Progenitor cell of endocrine pancreas (in vitro differentiated cells): ENCODE measurements at places on chromosomes 3 and 15.

DNA sequence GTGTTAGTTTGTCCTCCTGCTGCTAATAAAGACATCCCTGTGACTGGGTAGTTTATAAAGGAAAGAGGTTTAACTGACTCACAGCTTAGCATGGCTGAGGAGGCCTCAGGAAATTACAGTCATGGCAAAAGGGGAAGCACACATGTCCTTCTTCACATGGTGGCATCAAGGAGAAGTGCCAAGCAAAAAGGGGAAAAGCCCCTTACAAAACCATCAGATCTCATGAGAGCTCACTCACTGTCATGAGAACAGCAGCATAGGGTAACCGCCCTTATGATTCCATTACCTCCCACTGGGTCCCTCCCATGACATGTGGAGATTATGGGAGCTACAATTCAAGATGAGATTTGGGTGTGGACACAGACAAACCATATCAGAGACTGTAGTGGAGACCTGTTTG is 27.0 kb downstream of the TM2D3 start:
- no peak for DNase-seq

DNA sequence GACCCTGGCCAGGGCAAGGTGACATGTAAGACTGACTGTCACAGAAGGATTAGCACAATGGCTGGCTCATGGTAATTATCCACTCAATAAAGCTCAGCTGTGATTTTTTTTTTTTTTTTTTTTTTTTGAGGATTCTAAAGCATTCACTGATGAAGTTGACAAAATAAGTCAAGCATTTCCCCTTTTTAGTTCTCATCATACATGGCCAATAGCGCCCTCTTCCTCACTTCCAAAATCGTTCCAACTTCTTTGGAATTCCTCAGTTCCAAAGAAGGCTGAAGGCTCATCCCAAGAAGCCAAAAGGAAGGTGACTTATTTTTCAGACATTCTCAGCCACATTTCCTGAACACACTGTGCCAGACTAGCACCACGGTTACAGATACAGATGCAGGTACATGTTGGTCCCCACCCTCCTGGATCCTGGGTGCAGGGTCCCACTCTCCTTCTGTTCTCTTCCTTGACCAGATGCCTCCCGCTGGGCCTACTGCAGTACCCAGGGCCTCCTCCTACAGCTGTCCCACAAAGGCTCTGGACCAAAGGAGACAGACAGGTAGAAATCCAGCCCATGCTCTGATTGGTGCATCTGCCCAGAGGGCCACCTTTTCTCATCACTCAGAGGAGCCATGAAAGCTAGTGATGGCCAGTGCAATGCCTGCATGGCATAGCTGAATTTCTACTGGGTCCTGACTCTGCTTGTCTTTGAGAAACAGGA is 202.6 kb downstream of the UACA start:
- no peak for DNase-seq

- DNase-seq, result no peak
Measured at GRCh38 chr15:52649686-52650085, 29.5 kb downstream of the ATOSA start.

DNA sequence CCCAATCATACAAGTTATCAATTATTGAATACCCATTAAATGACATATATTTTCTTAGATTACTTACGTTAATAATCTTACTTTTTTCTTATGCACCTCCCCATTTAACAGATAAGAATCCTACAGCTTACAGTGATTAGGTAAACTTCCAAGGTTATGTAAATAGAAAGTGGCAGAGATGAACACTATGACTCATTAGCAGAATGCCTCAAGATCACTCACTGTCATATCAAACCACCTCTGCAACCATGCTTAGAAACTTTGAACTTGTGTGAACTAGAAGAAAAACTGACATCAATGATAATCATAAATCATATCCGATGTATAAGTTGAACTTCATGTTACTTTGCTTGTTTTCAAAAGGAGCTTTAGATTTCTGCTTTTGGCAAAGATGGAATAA is 911.6 kb upstream of the ARPP21 start:
- DNase-seq, result no peak
